GM18507 (cell line): ENCODE measurements at places on chromosomes 7 and 10.

DNA sequence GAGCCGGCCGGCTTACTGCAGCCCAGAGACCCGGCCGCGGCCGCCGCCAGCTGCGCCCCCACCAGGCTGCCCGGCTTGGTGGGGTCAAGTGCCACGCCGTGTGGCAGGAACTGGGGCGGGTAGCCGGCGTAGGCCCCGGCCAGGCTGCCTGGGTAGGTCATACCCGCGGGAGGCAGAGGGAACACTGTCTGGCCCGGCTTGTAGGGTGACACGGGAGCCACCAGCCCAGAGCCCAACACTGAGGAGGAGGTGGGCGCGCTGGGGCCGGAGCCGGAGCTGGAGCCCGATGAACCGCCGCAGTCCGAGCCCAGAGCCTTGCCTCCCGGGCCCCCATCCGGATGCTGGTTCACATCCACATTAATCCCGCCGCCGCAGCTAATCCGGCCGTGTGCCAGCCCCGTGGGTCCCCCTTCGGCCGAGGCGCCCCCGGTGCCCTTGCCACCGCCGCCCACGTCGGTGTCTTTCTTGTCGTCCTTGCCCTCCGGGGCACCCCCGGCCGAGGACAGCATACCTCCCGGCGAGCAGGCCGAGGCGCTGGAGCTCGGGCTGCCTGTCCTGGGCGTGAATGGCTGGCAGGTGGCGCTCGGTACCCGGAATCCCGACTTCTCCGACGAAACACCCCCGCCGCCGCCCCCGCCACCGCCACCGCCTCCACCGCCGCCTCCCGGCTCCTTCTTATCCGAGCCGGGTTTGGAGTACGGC is 2.0 kb downstream of the ZNF503 start:
- no peak for DNase-seq

DNA sequence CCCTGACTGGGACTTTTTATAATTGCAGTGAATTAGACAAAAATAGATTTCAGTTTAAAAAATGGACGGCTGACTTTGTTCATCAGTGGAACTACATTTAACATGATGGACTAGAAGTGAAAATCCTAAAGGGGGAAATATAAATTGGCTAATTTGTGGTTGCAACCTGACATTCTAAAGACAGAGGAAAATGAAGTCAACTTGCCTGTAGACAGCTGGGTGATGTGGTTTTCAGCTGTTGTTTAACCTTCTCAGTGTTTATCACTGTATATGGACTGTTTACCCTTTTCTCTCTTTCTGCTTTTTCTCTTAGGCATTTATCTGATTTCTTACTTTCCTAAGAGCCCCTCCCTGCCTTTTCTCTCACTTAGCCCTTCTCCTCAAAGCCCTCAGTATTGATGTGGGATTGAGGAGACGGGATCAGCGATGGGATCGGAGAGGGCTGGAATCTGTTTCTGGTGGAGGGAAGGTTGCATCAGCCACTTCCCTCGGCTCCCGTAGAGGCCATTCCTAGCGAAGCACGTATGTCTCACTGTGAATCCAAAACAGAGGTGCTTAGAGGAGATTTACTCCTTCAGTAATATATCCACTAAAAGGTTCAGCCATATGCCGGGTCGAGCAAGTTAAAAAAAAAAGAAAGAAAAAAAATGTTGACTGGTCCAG is 109.0 kb upstream of the KLF6 start:
- DNase-seq: no peak

DNA sequence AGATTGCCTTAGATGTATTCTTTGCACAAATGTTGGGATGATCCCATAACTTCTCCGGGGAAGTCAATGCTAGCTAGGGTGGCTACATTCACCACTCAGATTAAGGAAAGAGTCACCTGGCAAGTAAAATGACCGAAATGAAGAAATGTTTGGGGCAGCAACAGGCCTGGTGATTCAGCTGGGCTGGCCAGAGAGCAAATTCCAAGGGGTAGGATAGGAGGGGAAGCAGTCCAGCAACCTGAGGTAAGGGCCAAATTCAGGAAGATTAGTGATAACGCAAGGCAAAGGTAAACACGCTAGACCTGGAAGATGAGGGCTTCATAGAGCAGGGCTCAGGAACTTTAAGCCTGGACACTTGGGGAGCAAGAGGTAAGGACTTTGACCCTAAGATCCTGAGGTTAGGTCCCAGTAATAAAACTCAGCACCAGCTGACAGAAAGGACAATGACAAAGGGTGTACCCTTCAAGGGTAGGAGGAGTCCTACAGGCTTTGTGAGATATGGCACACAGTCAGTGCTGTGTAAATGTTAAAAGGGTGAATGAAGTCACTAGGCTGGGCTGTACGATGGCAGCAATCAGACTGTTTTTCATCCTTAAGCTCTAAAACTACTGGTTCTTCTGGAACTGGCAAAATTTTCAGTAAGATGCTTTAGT is 22.7 kb upstream of the SMNDC1 start:
- no peak for DNase-seq

GRCh38 chr10:77925410-77925794 is 1.2 kb downstream of the DLG5 start:
- no peak for DNase-seq

- DNase-seq: no peak
Measured at GRCh38 chr7:69739931-69740431, 141.7 kb downstream of the AUTS2 start.

DNA sequence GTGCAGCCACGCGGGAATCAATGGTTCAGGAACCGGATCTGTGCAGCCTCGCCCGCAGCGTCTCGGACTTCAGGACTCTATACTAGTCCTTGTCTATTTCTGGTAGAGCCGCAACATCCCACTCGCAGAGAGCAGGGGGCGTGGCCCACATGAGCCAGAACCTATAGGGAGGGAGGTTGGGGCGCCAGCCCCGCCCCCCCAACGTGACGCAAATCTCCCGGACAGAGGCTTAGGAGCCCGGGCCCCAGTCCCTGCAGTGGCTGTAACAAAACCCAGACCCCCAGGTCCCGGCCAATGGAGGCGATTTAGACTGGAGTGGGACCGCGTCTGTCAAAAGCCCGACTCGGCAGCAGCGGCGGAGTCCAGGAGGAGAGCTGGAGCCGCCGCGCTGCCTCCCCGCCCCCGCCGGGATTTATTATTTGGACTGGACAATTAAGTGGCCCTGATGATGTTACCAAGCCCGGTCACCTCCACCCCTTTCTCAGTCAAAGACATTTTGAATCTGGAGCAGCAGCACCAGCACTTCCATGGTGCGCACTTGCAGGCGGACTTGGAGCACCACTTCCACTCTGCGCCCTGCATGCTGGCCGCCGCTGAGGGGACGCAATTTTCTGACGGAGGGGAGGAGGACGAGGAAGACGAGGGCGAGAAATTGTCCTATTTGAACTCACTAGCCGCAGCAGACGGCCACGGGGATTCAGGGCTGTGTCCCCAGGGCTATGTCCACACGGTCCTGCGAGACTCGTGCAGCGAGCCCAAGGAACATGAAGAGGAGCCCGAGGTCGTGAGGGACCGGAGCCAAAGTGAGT is at the start of gene NKX2-3:
Gene NKX2-3, plus strand, starts transcription at position 256 of the 809 bp plus-strand sequence. Its CDS starts 190 bp downstream, at position 446.
- no peak for DNase-seq

- no peak for DNase-seq
Measured at GRCh38 chr10:122495406-122496340, 34.3 kb downstream of the HTRA1 start.

GRCh38 chr10:84084342-84084741 is 55.0 kb upstream of the GHITM start:
- DNase-seq: no peak

DNA sequence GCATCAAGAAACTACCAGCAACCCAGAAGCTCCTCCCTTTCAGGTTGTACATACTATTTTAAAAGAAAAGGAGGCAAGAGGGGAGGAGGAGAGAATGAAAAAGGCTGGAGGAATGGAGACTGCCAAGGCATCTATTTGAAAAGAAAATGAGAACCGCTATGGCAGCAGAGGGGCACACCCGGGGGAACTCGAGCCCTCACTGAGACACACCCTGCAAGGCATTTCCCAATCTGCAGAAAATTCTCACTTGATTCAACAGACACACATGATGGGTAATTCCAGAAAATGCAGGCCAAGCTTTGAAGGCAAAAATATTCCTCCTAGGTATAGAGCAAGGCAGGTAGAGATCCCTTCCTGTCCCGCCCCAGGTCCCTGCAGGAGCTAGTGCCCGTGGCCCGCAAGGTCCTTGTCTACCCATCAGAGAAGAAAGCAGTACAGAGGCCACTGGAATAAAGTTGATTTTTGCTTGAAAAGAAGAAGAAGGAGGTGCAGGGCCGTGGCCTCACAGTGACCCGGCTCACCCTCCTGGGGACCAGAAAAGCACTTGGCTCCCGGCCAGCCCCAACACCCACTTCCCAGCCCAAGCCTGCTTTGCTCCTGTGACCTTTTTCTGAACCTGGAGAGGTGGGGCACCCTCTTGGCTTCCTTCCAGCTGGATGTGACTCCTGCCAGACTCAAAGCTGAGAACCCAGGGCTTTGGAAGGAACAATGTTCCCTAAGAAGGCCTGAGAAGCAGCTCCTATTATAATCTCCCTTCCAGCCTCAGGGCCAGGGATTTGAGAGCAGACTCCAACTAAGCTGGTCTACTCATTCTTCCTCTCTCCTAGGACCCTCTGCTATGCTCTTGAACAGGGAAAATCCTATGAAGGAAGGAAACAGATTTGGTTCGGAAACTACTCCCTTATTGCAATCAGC is 6.2 kb upstream of the PIK3CG start:
- DNase-seq: no peak

- DNase-seq: no peak
Measured at GRCh38 chr7:129780257-129780973, 168.9 kb downstream of the NRF1 start.

DNA sequence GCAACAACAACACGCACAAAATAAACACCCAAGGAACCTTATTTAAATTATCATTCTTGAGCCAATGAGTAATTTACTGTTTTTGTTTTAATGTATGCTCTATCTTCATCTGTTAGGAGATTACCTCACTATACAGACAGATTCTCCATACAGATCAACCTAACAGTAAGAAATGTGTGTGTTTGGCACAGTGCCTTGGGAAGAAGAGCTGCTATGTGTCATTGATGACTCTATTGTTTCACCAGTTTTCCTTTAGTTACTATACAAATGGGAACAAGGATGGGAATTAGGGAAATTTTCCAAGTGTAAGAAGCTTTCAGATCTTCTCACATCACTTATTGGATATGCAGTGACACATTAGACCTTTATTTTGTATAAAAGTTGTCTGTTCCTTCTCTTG is 640.3 kb downstream of the NRG3 start:
- DNase-seq: no peak

DNA sequence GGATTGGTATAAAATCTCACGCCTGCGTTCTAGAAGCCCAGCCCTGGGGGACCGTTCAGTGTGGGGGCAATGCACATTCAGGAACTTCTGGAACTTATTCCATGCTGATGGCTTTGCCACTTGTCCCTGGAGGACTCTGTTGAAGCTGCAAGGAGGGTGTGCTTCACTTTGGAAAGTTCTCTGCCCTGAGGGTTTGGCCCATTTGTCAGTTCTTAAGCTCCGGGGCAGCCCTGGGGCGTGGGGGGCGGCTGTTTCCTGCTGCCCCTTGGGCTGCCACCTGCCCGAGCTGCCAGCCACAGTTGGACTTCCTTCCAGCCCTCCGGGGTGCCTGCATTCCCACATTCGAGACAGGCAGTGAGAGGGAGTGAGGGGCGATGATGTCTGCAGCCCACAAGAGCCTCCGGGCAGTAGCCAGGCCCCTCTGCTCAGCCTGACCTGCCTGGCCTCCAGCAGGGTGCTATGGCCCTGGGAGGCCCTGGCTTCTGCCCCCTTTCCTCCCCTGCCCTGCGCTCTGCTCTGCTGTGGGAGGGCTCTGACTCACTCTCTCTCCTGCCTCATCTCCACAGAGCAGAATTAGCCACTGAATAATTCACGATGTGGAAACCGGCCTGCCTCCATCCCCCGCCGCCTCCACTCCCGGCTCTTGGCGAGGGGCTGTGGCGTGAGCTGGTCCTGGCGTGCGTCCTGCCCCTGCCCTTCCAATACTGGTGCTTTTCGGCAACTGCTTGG is 1.9 kb downstream of the TTYH3 start:
- no peak for DNase-seq

GRCh38 chr7:102042016-102042656 is 224.7 kb downstream of the CUX1 start:
- no peak for DNase-seq

GRCh38 chr10:111222961-111223360 is 146.1 kb downstream of the ADRA2A start:
- DNase-seq: no peak

DNA sequence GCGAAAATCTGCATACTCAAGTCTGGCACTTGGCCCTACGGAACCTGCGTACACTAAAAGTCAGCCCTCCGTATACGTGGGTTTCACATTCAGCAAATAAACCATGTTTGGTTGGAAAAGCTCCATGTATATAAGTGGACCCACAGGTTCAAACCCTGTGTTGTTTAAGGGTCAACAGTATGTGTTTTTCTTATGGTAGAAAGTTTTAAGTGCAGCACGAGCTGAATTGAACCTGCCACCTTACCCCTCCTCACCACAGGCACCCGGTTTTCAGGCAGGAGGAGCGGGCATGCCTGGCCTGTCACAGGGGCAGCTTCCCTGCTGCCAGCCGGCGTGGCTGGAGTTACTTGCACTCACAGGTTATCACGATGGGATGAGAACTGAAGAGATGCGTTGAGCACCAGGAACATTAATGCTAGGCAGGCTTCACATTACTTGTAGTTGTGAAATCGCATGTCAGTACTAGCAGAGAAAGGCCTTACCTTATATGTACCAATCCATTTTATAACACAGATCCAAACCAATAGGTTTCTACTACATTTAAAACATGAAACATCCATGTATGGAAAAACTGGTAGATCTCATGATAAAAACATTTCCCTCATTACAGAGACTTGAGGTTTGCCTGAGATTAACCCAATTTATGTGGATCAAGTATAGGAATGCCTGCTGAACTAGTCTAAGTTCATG is 12.9 kb downstream of the INSIG1 start:
- DNase-seq: no peak

GRCh38 chr10:16519908-16520861 is 1.5 kb downstream of the C1QL3 start:
- DNase-seq: no peak

DNA sequence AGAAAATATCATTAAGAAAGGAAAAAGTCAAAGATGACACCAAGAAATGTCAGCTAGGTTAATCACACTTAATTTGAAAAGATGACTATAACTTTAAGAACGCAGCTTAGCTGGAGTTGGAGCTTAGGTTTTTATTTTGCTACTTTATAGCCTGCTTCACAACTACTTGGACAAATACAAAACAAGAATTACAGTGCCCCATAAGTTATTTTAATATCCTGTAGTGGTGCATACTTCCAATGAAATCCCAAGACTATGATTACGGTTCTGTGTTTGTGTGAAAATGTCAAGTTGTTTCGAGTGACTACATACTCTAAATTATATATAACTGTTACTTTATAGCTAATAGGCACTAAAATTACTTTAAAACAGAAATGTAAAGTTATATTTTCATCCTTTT is 244.6 kb upstream of the MGMT start:
- no peak for DNase-seq
